A549 treated with DMSO at 1 μM for 4 hours (cell line): ENCODE measurements at places on chromosomes 6 and 20. TPM values are rescaled to one million over a fixed set of nuclear protein-coding genes. Genes with fewer than 3 reads are reported as not detected.

Gene TMEM74B
- total RNA-seq, result 3.6 to 4.7 TPM (median 3.9 TPM) in 5 replicates

Gene C20orf202
- 0.05 TPM in 1 of 5 replicates, not detected in the others for total RNA-seq

Gene DYNLT2
- total RNA-seq, result 0.62 to 0.90 TPM (median 0.69 TPM) in 5 replicates

Gene BMP6
- 14.1 to 21.4 TPM (median 18.5 TPM) in 5 replicates for total RNA-seq

Gene FAXC
- 6.3 to 8.8 TPM (median 6.8 TPM) in 5 replicates for total RNA-seq

Gene TRIM38
- total RNA-seq, result 1.8 to 2.1 TPM (median 2.0 TPM) in 5 replicates

Gene PTK6
- 2.1 to 3.1 TPM (median 2.5 TPM) in 5 replicates for total RNA-seq

Gene APOM
- total RNA-seq, result 2.8 to 3.8 TPM (median 3.2 TPM) in 5 replicates

Gene KIF25
- 0.06 to 0.07 TPM in 2 of 5 replicates, not detected in the others for total RNA-seq

Gene HRH3
- total RNA-seq, result not detected in 5 replicates

Gene SLC35B3
- 6.4 to 9.4 TPM (median 7.9 TPM) in 5 replicates for total RNA-seq

Gene ZNF165
- total RNA-seq, result 0.93 to 1.2 TPM (median 1.0 TPM) in 5 replicates

Gene BCAS1
- total RNA-seq, result 0.55 to 0.85 TPM (median 0.71 TPM) in 5 replicates

Gene DLL1
- 0.16 to 0.26 TPM (median 0.19 TPM) in 4 of 5 replicates, not detected in the other for total RNA-seq

Gene PPIL6
- 2.2 to 3.3 TPM (median 2.7 TPM) in 5 replicates for total RNA-seq

Gene TCF15
- not detected in 5 replicates for total RNA-seq

Gene CAGE1
- 0.03 to 0.11 TPM in 2 of 5 replicates, not detected in the others for total RNA-seq

Gene FERMT1
- 18.0 to 23.1 TPM (median 18.5 TPM) in 5 replicates for total RNA-seq

Gene GPLD1
- total RNA-seq, result 0.84 to 1.1 TPM (median 0.91 TPM) in 5 replicates

Gene YIPF3
- total RNA-seq, result 60.8 to 71.1 TPM (median 68.3 TPM) in 5 replicates

Gene KCNK16
- total RNA-seq, result not detected in 5 replicates

Gene SPATS1
- not detected in 5 replicates for total RNA-seq

Gene RAMACL
- total RNA-seq, result 0.07 TPM in 3 of 5 replicates, not detected in the others

Gene CEP85L
- 1.5 to 2.9 TPM (median 2.5 TPM) in 5 replicates for total RNA-seq

Gene ATAT1
- total RNA-seq, result 5.1 to 6.7 TPM (median 6.0 TPM) in 5 replicates

Gene VNN1
- 0.09 to 0.15 TPM (median 0.10 TPM) in 5 replicates for total RNA-seq

Gene TUBB2B
- 11.3 to 14.6 TPM (median 13.3 TPM) in 5 replicates for total RNA-seq
